ENCODE measurements at places on chromosomes 11 and 22. TPM values are rescaled to one million over a fixed set of nuclear protein-coding genes. Genes with fewer than 3 reads are reported as not detected.

Gene MS4A12
- not detected for total RNA-seq

Gene DCDC1
- total RNA-seq: 1.2 TPM

Gene CHEK1
- 17.5 TPM for total RNA-seq

- DNase-seq: no peak
Measured at GRCh38 chr11:121740902-121741301, 288.1 kb upstream of the SORL1-AS1 start.

- no peak for DNase-seq
Measured at GRCh38 chr11:114077482-114078305, 18.2 kb downstream of the ZBTB16 start.

DNA sequence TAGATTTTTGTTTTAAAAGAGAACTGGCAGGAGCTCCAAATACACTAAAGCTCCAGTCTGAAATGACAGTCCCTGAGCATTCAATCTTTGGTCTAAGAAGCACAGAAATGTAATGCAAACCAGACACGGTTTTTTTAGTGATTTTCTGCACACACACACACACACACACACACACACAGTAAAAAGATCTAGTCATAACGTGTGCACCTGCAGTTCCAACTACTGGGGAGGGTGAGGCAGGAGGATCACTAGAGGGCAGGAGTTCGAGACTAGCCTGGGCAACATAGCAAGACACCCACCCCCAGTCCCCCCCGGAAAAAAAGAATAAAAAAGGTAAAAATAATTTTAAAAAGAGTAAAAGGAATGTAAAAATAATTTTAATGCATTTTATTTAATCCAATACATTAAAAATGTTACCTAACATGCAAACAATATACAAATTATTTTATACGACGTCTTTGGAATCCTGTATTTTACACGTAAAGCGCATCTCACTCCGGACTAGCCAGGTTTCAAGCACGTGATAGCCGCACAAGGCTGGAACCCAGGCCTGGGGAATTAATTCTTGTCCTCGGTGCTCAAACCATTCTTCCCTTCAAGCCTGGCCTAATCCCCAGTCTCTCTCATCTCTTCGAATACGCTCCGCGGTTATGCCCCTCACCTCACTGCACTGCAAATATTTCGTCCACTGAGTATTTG, 762 bp upstream of the TBC1D22A start:
- DNase-seq: no peak

- DNase-seq: no peak
Measured at GRCh38 chr11:121575963-121576290, 123.2 kb upstream of the SORL1-AS1 start.

DNA sequence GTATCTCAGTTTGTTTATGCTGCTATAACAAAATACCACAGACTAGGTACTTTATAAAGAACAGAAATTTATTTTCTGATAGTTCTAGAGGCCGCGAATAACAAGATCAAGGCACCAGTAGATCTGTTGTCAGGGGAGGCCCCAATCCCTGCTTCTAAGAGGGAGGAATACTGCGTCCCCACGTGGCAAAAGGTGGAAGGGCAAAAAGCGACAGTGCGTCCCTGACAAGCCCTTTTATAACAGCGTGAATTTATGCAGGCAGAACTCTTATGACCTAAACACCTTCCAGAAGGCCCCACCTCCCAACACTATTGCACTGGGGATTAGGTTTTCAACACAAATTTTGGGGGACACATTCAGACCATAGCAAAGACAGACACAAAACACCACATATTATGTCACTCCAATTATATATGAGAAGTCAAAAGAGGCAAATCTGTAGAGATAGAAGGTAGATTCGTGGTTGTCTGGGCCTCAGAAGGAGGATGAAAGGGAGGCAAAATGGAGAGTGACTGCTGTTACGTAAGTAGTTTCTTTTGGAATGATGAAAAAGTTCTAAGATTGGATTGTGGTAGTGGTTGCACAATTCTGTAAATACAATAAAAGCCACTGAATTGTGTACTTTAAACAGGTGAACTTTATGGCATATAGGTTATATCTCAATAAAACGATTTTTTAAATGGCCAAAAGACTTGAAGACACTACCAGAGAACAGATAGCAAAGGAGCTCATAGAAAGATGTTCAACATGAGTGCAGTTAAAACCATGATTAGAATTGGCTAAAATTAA, 30.1 kb upstream of the TNRC6B start:
- no peak for DNase-seq

DNA sequence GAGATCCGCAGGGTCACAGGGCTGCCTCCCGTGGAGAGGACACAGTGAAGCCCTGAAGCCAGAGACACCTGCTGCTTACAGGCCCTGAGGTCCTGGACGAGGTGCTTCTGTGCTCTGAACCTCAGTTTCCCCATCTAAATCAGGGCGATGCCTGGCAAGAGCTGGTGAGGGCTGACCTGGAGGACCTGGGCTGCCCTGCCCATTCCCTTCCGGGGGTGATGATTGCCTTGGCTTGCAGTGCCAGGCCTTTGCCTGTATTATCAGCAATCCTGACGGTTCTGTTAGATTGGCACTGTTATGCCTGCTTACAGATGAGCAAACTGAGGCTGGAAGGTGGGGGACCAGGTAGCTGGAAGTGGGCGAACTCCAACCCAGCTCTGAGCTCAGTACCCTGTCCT, 7.8 kb upstream of the GTSE1 start:
- no peak for DNase-seq

- DNase-seq: no peak
Measured at GRCh38 chr11:126963115-126963514, 37.5 kb downstream of the KIRREL3 start.

- DNase-seq: no peak
Measured at GRCh38 chr11:58586998-58587397, 8.1 kb downstream of the ZFP91 start.

GRCh38 chr22:31162015-31162765, 2.2 kb downstream of the RNF185 start:
- no peak for DNase-seq

Measured in occipital lobe (tissue), 3 donors.